DMS53 (cell line): ENCODE measurements at places on chromosomes 7 and 10.

DNA sequence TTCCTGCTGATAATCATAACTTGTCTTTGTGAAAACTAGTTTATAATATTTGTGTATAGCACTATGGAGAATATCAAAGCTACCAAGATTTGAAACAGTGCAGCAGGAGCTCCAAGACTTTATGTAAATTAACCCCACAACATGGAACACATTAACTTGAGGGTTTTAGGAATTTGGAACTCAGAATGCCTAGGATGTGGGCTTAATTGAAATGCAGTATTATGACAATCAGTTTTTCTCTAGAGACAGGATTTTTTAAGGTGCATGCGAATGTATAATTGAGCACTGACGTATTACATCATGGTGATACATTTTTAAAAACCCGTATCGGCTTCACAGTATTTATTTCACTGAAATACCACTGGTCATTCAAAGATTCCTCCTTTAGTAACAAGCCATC is 313.1 kb upstream of the DGKB start:
- DNase-seq = no peak

GRCh38 chr7:95421000-95421846 is 13.6 kb downstream of the PON2 start:
- peak; percentile 92 for DNase-seq

- peak; percentile 69 for DNase-seq
These were observed 177.6 kb downstream of the PARD3 start for GRCh38 chr10:34637418-34637911.

GRCh38 chr7:158564663-158565035 is 23.0 kb downstream of the PTPRN2 start:
- no peak for DNase-seq

DNA sequence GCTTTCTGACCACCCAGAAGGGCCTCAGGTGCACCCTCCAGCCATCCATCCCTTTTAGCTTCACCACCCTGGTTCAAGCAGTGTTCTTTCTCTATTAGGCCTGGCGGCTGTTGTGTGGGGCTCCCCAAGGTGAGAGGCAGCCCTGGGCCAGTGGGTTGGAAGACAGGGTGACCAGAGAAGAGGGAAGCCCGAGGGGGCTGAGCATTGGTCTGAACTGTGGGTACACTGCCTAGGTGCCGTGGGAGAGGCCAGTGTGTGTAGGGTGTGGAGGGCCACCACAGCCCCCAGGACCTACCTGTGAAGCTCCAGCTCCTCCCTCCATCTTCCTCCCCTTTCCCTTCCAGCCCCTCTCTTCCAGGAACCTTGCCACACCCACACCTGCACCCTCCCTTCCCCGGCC is 9.1 kb upstream of the MTPAP start:
- no peak for DNase-seq

- DNase-seq = no peak
These were observed 355.6 kb downstream of the RNLS start for GRCh38 chr10:88227342-88228018.

DNA sequence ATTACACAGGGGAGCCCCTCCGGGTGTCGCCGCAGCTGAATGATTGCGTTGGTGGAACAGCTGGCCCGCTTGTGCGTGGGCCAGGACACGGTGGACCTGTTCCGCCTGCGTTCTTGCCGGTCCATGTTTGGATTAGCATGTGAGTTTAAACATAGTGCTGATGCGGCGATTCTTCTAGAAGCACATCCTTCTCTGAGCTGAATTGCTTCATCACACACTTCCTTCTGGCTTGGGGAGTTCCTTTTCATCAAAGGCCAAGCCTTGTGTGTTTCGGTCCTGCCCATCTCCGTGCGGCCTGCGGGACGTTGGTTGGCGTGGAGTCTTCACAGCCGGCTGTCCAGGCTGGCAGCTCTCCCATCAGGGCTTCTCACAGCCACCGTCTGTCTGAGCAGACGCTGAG is 45.5 kb upstream of the SLC29A4 start:
- peak; percentile 40 for DNase-seq

GRCh38 chr7:47170516-47170915 is 411.4 kb downstream of the TNS3 start:
- peak; percentile 49 for DNase-seq

- DNase-seq = peak; percentile 70
These were observed 3.8 kb downstream of the SLC4A2 start for GRCh38 chr7:151063212-151063561.

- DNase-seq = peak; percentile 78
These were observed 71.5 kb downstream of the GPR85 start for GRCh38 chr7:113015034-113015645.

DNA sequence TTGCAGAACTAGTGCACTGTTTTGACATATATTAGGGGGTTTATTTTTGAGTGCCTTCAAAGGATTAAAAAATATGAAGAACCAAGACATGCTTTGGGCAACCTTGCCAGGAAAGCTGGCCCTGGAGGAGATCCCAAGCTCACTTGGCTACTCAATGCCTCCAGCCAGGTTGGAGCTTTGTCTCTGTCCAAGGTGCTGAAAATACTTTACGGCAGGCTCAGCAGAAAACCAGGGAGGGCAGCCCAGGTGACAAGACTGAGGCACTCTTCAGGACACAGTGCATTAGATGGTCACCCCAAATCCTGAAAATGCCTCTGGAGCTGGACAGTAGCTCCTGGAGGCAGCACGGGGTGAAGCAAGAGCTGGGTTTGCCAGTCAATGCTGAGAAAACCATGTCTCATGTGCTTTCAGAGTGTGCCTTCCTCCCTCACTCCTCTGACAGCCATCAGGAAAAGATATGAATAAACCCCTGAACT is 5.8 kb upstream of the KCNH2 start:
- peak; percentile 49 for DNase-seq

DNA sequence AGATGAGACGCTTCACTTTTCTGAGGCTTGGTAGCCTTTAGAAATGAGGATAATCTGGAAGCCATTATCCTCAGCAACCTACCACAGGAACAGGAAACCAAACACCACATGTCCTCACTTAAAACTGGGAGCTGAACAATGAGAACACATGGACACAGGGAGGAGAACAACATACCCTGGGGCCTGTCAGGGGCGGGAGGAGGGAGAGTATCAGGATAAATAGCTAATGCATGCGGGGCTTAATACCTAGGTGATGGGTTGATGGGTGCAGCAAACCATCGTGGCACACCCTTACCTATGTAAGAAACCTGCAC is 48.9 kb downstream of the LRGUK start:
- no peak for DNase-seq
